ENCODE measurements at places on chromosomes 6 and 20.

DNA sequence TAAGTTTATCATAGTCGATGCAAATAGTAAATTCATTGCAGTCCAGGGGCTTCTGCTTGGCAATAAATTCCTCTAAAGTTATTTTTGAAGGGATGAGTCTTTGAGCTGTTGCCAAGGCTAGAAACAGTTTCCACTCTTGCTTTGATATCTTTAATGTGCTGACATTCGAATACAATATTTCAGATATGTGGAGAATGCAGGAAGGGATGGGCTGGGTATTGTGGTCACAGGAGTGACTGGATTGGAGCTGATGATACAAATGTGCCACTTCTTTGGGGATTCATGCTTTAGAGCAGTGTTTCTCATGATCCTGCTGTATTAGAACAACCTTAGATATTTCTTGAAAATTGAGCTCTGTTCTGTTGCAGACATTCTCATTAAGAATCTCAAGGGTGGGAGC lies 139.0 kb downstream of the PRDM13 start:
- DNase-seq: no peak

DNA sequence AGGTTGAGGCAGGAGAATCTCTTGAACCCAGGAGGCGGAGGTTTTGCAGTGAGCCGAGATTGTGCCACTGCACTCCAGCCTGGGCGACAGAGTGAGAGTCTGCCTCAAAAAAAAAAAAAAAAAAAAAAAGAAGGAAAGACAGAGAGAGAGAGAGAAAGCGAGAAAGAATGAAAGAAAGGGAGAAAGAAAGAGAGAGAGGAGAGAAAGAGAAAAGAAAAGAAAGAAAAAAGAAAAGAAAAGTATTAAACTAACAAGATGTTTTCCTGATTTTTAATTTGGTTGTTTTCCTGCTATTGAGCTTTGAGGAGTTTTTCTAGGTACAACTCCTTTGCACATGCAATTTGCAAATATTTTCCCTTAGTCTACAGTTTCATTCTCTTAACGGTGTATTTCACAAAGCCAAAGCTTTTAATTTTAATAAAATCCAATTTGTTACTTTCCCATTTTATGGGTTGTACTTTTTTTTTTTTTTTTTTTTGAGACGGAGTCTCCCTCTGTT lies 10.8 kb upstream of the TRERF1 start:
- no peak for DNase-seq

DNA sequence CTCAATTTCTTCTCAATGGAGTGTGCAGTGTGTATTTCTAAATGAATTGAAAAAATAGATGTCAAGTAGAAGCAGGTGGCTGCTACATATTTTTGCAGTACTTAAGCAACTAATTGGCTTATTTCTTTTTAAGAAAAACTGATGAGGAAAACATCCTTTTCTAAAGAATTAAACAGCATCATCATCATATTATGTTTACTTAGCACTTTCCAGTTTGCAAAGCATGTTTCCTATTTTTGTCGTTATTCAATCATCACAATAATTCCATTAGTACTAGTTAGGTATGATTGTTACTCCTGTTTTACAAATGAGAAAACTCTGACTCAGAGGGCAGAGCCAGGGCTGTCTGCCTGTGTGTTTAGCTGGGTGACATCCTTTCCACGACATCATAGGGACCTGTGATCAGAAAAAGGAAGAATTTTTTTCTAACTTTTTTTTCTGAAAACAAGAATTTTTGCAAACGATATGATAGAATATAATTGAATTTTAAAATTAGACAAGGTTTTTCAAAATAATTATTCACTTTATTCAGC lies 22.7 kb upstream of the BMP6 start:
- no peak for DNase-seq

DNA sequence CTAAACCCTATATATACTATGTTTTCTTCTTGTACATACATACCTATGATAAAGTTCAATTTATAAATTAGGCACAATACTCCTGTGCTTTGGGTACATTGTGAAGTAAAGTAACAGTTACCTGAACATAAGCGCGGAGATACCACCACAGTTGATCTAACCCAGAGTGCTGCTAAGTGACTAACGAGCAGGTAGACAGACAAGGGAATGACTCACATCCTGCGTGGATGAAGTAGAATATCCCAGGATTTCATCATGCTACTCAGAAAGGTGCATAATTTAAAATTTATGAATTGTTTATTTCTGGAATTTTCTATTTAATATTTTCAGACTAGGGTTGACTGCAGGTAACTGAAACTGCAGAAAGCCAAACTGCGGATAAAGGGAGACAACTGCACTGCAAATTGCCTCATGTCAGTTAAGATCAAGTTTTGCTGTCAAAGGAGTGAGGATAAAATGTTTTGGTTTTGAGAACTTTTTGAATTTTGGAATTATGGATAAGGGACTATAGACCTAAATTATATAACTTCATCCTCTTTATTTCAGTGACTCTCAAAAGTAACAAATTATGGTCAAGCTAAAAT lies 14.4 kb downstream of the MKKS start:
- no peak for DNase-seq

- DNase-seq: no peak
Measured at GRCh38 chr20:10336959-10337729, 96.9 kb downstream of the MKKS start.

DNA sequence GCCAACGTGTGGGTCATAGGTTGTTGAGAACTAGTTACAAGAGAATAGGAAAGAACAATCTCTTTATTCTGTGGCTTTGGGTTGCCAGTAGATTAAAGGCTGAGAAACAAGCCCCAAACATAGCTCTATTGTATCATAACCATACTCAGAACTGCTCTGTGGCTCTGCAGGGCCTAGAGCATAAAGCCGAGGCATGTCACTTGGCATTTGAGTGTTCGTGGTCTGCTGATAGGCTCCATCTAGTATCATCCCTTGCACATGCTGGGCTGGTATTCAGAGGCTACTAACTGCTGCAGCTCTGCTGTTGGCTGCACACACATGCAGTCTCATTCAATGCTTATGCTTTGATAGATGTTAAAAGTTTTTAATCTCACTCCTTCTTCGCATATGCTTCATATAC lies 157.9 kb downstream of the OGFRL1 start:
- no peak for DNase-seq

GRCh38 chr6:53728570-53729194 lies 63.1 kb upstream of the KLHL31 start:
- peak; percentile 66 for DNase-seq

DNA sequence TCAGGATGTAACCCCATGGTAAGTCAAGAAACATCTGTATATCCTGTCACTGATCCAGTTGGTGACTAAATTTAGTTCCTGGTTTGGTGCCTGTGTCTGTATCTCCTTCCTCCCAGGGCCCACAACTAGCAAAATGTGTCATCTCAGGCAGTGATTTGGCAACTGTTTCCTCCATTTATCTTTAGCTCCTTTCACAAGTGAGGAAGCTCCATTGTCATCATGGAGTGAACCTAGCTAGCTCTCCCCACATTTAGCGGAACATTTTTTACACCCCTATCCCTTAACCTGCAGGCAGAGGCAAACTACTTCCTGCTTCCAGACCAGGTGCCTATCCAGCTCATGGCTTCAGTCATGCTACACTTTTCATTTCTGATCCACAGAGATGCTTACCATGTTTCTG lies 99.5 kb downstream of the IPCEF1 start:
- no peak for DNase-seq

- no peak for DNase-seq
Measured at GRCh38 chr6:116434056-116434725, 27.0 kb upstream of the CALHM6 start.

- no peak for DNase-seq
Measured at GRCh38 chr6:33882154-33882553, 78.4 kb upstream of the MLN start.

DNA sequence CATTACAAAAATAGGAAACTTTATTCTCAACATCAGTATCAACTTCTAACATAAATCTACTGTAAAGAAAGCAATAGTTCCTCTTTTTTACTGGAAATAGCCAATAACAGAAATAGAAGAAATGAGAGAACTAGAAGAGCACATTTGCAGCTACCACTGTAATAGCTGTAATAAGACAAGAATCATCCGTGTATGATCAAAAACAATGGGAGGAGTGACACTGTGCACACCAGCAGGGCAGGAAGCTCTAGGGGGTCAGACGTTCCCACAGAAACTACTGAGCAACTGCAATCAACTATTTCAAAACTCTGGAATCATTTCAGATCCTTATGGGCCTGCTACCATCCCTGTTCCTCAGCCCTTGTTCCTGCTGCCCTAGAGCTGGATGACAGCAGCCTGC lies 43.7 kb downstream of the NINL start:
- no peak for DNase-seq

GRCh38 chr20:49880177-49880576 lies 35.2 kb downstream of the SPATA2 start:
- no peak for DNase-seq

- no peak for DNase-seq
Measured at GRCh38 chr6:47716207-47716606, 17.8 kb downstream of the ADGRF4 start.

- DNase-seq: no peak
Measured at GRCh38 chr20:17172836-17173516, 53.9 kb upstream of the PCSK2 start.

GRCh38 chr20:57387945-57388371 lies 3.2 kb upstream of the RBM38 start:
- DNase-seq: no peak

DNA sequence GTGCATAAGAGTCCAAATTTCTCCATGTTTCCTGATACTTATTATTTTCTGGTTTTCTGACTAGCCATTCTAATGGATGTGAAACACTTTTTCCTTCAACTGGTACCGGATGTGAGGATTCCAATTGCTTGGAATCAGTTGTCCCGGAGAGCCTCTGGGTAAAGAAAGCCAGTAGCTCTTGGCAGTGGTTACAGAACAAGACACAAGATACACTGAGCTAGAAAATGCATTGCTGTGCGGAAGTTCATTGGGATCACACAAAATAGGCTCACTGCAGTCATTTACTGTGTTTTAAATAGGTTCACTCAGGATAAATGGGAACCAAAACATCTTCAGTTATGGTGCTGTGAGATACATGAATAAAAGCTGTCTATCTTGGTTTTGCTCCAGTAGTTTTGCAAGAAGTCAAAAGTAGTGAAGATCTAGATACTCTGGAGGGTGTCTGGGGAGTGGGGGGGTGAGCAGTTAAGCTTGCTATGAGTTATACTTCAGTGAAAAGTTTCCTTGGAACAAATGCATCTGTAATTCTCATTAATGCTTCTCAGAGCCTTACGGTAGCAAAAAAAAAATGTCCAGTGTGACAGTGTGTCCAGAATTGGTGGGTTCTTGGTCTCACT lies 54.4 kb upstream of the RNF182 start:
- DNase-seq: no peak

All from neural progenitor cell (in vitro differentiated cells).